ENCODE measurements at places on chromosomes 6 and 20. TPM values are rescaled to one million over a fixed set of nuclear protein-coding genes. Genes with fewer than 3 reads are reported as not detected.

DNA sequence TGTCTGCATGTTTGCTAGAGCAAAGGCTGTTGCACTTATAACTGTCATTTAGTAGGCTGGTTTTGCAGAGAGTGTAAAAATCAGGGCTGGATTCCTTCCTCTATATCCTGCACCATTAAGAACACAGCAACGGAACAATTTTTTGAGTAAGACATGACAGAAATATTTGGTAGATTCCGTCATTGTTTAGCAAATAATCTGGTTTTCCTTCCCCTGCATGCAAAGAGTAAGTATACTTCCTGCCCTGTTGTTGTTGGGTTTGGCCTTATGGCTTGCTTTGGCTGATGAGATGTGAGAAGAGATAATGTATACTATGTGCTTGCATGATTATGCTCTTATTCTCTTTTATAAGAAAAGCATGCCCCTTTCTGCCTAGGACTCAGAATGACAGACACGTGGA, 23.8 kb downstream of the MANEA start:
- no peak for DNase-seq

DNA sequence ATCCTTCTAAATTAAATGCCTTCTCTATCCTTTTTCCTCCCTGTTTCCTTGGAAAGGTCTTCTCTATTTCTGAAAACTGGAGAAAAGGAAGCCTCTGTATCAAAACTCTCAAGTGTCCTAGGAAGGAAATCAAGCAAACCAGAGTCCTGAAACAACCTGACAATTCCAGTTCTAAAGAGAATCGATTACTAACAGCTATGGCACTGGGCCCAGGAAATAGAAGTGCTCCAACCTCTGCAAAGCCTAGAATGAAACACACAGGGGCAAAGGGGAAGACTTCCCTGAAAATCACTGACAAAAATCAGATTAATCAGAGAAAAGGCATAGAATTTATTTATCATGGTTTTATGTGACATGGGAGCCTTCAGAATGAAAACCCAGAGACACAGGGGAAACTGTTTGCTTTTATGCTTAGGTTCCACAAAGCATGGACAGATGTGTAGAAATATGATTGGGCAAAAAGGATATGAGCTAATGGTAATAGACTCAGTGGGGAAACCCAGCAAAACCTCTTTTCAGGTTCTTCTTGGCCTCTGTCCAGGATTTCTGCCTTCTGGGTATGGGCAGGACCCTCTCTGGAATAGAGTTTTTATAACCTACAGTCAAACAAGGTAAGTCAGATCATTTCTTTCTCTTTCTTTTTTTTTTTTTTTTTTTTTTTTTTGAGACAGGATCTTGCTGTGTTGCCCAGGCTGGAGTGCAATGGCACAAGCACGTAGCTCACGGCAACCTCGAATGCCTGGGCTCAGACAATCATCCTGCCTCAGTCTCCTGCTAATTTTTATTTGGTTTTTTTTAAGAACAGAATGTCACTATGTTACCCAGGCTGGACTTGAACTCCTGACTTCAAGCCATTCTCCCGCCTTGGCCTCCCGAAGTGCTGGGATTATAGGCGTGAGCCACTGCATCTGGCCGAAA, 91.7 kb downstream of the CD24 start:
- no peak for DNase-seq

DNA sequence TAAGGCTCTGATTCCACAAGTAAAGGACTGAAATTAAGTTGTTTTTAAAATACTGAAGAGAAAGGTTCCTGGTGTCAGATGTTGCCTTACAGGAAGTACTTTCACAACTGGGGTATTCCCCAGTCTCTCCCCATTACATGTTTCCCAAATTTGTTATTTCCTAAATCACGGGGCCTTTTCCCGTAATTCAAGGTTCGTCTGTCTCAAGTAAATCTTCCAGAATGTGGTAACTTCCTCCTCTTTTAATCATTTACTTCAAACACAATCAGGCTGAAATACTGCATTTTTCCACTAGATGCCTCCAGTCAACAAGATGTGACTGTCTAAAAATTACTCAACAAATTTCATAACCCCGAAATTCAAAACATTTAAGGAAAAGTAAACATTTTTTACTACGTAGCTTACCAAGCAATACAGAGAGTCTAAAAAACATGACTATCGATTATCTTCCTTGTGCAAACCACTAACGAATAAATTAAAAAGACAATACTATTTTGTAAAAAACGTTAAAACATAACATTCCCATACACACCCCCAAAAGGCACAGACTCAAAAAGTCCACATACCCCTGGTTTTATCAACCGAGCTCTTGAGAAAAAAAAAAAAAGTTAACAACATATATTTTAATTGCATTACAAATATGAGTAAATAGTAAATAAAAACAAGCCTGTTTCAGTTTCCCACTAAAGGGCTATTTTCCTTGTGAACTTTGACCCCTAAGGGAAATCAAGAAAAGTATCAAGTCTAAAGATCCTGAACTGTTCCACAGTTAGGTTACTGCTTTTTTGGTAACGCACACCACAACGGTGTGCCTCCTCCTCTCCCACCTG, 1.7 kb downstream of the SOD2 start:
- DNase-seq, result no peak

Gene ZDHHC14
- total RNA-seq, result 11.4 TPM

GRCh38 chr20:46553926-46554325, 3.5 kb upstream of the OCSTAMP start:
- DNase-seq, result no peak

DNA sequence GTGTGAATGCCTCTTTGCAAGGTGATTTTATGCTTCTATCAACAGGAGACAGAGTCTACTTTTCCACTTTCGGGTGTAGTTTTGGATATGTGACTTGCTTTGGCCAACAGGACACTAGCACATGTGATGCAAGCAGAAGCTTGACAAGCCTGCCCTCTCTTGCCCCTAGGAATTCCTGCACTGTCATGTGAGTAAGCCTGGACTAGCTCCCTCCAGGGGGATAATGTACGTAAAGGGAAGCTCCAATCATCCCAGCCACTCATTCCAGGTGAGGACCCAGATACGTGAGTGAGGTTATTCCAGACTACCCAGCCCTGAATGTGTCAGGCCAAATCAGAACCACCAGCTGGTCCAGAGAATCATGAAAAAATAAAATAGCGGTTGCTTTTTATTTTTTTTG, 33.3 kb downstream of the BEND3 start:
- DNase-seq, result no peak

DNA sequence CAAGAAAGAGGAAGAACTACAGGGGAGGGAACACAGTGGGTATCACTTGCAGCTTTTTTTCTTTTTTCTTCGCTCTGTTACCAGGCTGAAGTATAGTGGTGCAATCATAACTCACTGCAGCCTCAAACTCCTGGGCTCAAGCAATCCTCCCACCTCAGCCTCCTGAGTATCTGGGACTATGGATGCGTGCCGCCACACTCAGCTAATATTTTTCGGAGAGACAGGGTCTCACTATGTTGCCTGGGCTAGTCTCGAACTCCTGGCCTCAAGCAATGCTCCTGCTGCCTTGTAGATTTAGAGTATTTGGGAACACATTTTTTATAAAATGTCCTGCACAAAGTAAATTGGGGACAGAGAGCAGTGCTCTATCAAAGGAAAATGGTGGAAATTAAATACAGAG, 28.3 kb downstream of the PARD6B start:
- DNase-seq, result peak; percentile 8

- no peak for DNase-seq
These were observed 23.5 kb downstream of the COL20A1 start for GRCh38 chr20:63316502-63316921.

DNA sequence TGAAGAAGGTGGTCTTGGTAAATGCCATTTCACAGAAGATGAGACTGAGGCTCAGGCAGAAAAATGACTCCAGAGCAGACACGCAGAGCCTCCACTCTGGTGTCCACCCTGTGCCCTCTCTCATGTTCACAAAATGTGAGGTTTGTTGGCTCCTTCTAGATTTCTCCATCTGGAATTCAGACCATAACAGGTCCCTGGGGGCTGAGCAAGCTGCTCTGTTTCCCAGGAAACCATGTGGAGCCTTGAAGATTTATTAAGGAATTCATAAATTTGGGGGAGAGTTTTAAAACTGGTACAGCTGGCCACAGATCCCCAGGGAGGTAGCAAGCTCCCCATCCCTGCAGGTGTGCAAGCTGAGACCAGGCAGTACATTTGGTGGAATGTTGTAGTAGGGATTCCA, 38.8 kb upstream of the SIRPA start:
- no peak for DNase-seq

GRCh38 chr6:13526727-13527670, 39.6 kb upstream of the GFOD1 start:
- DNase-seq, result no peak

Gene SEL1L2
- not detected for total RNA-seq

Gene TRIM15
- not detected for total RNA-seq

DNA sequence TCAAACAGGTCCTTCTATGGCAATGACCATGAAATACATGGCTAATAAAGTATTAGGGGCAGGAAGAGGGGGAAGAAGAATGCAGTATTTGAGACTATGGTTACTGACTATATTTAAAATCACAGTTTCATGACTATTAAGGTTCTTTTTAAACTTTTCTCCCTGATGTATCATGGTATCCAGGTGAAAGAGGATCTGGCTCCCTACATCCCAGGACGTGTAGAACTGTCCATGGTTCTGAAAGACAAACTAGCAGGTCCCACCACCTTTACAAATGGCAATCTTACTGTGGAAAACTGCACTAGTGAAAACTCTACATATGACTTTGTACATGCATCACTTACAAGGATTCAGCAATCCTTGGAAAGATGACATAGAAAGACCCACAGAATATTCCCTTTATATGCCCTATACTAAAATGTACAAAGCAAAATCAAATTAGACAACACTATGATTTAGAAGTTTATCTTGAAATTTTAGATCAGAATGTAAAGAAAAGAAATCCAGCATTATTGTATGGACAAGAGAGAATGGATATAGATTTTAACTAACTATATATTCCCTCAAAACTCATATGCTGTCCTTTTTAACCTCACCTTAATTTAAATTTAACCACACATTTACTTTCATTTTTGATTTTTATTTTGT, 33.5 kb downstream of the RPP21 start:
- no peak for DNase-seq

Gene BHLHE23
- total RNA-seq, result not detected

DNA sequence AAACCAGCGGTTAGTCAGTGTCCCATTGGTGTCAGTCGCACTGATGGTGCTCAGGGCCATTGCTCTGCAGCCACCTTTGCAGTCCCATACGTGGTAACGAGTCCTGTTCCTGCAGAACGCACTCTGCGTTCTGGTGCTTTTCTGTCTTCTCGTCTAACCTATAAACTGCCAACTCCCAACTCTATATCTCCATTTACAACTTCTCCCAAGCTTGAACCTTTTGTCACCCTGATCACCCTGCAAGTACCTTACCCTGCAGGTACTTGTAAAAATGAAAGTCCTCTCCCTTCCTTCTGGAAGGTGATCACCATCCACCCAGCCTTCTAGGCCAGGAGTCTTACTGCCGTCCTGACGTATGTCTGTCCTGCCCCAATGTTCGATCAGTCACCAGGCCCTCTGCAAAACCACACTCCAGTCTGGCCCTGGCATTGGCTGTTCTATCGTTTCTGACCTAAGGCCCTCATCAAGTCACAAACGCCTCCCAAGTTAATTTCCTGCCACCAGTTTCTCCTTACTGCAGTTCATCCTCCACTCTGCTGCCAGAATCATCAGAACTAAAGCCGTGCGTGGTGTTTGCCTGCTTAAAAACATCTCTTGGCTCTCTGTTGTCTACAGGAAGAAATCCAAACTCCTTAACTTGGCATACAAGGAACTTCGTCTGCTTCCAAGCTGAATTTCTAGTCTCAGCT, 7.9 kb downstream of the RREB1 start:
- no peak for DNase-seq

- no peak for DNase-seq
These were observed 491.4 kb upstream of the RNF217 start for GRCh38 chr6:124470803-124471202.

GRCh38 chr6:157535340-157536222, 154.6 kb downstream of the ZDHHC14 start:
- DNase-seq, result no peak

DNA sequence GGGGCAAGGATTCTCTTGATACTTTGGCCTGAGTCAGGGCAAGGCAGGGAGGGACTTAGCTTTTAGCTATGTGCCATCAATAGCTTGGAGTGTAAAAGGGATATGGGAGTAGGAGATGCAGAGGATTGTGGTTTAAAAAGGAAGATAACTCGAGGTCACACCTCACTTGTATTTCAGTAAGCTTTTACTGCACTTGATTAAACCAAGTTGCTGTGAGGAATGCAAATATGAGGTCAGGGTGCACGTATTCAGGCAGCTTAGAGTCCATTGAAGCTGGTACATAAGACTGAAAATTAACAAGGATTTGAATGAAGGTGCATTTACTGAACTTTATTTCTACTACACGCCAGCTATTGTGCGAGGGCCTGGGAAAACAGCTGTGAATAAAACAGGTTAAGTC, 32.1 kb downstream of the DSTN start:
- no peak for DNase-seq

DNA sequence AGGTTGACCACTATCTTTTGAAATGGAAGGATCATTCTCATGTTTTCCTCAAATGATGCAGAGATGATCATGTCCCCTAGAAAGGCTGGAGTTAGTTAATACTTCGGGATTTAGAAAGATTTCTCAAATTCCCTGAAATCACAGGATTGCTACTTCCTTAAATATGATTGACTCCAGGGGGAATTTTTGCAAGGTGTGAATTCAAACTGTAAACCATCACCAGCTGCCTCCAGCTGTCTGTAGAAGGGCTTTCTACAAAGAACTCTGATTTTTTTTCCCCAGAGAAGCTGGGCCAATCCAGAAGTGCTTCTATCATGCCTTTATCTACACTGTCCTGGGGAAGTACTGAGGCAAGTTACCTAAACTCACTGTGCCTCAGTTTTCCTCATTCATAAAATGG, 114.5 kb downstream of the EDN1 start:
- DNase-seq, result no peak

Gene OPN5
- total RNA-seq, result not detected
